Left renal pelvis (tissue), 4 donors: ENCODE measurements at places on chromosomes 7 and 10. TPM values are rescaled to one million over a fixed set of nuclear protein-coding genes. Genes with fewer than 3 reads are reported as not detected.

SH2D4B gene
- polyA plus RNA-seq = 0.14 TPM

DNA sequence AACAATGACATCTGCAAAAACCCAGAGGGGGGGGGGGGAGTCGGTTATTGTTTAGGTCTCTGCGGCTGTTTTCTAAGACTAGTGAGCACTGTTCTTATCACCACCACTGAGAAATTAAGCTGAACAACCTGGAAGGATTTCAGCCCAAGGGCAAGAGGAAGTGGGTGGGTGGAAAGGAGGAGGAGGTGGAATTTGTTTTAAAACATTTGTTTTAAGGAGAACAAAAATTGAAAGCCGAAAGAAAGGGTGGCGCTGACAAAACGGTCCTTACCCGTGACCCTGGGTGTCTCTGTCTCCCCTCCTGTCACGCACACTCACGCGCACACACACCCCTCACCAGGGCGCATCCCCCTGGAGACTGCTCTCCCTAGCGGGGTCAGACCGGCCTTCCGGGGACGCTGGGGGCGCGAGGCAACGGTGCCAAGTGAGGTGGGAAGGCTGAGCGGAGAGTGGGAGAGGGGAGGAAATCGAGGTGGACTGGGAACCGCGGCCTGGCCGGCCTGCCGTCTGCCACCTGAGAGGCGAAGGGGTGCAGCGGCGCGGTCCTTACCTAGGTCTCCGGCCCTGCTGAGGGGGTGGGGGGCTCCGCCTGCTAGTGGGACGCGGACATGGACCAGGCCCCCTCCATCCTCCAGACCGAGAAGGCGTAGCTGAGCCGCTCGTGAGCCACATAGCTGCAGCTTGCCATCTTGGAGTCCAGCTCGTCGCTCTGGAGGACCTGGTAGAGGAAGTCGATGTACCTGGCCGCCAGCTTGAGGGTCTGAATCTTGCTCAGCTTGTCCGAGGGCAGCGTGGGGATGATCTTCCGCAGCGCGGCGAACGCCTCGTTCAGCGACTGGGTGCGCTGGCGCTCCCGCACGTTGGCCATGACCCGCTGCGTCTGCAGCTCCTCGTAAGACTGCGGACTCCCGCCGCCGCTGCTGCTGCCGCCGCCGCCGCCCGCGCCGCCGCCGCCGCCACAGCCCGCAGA, 1.0 kb downstream of the TWIST1 start:
- DNase-seq = no peak

DNA sequence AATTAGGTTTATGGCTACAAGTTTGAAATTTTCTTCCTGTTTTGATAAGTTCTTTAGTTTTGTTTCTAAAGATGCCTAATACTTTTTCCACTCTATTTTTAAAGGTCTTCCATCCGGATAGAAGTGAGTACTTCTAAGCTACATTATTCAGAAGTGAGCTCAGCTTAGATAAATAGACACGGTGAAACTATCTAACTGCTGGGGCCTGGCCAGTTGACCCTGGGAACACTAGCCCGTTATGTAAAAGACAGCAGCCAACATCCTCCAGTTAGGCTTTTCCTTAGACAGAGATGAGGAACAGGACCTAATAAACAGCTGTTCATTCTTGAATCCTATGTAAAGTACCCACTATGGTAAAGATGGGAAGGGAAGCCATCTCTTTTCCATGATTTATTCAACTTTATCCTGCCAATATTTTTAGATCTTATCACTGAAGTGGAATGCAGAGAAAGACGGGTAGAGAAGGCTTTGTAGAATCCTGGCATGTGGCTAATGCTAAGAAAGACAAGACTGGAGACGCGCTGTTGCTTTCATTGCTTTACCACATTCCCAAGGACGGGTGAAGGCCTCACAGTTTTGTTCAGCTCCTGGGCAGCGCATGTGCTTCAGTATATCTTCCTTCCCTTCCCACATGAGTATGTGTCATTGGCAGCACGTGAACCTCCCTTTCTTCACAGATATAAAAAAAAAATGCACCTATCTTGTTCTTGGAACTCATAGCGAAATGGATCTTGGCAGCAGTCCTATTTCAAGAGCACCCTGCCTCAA, 340.0 kb upstream of the MEOX2 start:
- no peak for DNase-seq

- DNase-seq = no peak
Observed at GRCh38 chr10:102188298-102188940, 36.2 kb downstream of the NOLC1 start.

GRM8 gene
- 11.4 TPM for polyA plus RNA-seq

- DNase-seq = no peak
Observed at GRCh38 chr7:37357637-37357996, 91.0 kb downstream of the ELMO1 start.

- no peak for DNase-seq
Observed at GRCh38 chr10:129523723-129524316, 56.8 kb downstream of the MGMT start.

DNA sequence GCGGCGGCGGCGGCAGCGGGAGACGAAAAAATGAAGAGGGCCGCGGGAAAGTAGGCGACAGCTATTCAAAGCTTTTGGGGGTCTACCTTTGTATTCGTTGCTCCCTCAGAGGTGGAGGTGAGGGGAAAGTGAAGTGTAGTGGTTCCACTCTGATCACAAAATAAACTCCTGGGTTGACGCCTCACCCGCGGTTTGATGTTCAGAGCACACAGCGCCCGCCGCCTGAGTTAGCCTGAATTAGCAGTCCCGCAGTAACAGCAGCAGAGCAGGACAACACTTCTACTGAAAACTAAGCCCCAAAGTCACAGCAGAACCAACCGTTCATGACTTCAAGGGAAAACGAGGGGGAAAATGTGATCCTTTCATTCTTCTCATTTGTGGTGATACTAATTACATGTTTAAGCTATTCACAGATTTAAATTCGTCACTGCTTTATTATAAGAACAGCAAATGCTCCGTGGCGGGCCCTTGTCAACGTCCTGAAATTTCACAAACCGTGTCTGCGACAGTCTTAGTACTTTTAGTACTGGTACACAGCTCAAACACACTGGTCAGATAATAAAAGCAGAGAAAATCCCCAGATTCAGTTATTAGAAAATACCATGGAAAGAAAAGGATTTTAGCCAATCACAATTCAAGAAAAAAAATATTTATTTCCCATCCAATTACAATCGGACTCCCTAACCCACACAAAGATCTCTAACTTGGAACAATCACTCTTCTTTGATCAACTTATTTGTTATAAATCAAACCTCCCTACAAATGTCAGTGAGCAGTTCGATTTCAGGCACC, 563 bp upstream of the JMJD1C start:
- peak; percentile 50 for DNase-seq

DNA sequence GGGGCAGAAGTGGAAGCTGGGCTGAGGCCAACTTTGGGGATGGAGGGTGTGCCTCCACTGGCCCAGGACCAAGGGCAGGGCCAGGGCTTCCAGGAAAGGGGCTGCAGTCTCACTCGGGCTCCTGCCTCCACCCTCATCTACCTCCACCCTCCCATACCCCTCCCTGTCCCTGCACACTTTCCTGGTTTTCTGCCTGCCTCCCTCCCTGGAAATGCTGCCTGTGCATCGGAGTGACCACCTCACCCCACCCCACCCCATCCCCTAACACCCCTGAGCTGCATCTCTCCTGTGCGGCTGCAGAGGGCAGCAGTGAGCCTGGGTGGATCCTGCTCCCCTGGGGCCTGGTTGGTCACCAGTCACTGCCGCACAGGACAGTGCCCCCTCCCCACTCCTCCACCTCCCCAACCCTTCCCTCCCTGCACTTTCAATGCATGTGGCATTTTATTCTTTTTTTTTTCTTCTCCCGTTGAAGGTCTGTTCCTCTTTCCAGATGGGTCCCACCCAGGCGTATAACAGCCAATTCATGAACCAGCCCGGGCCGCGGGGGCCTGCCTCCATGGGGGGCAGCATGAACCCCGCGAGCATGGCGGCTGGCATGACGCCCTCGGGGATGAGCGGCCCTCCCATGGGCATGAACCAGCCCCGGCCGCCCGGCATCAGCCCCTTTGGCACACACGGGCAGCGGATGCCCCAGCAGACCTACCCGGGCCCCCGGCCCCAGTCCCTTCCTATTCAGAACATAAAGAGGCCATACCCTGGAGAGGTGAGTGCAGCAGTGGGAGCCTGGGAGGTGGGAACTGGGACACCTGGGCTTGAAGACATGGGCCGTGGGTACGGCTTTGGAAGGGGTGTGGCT, 54.1 kb upstream of the PPIF start:
- no peak for DNase-seq

ELFN1 gene
- polyA plus RNA-seq = 10.9 TPM

DNA sequence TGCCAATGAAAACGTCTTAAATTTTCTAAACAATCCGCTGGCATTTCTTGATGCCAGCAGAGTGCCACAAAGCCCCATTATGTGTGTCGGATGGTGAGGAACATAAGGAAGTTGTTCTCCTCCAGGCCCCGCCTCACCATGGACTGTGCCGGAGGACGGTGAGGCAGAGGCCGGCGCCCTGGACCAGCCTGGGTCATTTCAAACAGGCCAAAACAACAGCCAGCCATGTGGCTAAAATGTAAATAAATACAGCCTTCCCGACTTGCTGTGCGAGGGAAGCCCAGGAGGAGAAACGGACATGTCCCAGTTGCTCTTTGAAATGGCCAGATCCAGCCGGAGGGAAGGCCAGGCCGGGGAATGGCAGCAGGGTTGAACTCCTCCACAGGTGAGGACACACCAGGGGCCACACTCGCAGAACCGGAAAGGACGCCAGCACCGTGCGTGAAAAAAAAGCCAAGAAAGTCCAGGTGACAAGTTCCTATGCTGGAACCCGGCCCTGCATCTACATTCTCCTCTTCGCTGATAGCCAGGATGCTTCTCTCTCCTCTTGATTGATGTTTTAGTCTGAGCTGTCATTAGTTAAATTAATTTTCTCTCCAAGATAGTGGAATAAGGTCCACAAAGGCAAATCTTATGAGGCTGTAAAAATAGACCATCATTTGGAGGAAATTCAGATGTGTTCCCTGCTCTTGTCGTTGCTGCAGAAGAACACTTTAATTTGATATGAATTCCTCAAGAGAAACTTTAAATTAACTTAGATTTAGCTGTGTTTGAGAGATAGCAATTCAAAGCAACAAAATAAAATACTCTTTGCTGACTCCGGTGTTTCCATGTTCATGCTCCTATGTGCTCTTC, 64.6 kb downstream of the EBF3 start:
- DNase-seq = no peak

SUN3 gene
- polyA plus RNA-seq = not detected

- DNase-seq = no peak
Observed at GRCh38 chr10:119285495-119286267, 78.3 kb downstream of the GRK5 start.

DNA sequence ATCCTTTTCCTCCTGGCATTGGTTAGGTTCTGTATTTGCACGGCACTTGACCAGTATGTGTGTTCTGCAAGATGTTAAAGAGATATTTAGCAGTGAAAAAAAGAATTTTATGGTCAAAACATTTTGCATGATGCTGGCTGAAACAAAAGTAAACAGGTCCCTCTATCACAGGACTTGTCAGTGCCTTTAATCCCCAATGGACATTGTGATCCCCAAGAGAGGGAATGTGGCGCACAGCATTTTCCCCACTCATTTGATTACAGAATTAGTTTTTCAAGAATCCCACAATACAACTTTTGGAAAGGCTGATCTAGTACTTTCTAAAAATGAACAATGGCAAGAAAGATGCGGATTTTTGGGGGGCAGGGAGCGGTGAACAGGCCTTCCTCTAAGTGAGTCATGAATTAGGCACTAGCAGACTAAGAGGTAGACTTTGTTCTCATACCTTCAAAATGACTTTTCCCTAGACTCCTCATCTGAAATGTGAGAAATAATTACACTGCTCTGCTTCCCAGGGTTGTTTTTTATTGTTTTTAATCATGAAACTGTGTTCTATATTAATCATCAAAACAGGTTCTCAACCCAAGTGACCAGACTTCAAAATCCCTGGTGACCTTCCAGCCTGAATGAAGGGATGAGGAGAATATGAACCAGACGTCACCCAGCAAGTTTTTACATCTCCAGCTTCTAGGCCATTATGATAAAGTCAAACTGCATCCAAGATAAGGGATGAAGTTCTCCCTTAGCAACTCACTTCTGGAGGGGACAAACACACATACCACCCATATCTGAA, 8.6 kb downstream of the FBXW4 start:
- DNase-seq = no peak

MDFIC gene
- polyA plus RNA-seq = 34.2 TPM

ZNF273 gene
- 12.2 TPM for polyA plus RNA-seq

KCNH2 gene
- 17.5 TPM for polyA plus RNA-seq

SLIT1 gene
- 4.3 TPM for polyA plus RNA-seq
